ENCODE measurements at places on chromosomes 7 and 10.
A peak's percentile ranks its signal among the peaks of the same experiment; 100 is the strongest.

DNA sequence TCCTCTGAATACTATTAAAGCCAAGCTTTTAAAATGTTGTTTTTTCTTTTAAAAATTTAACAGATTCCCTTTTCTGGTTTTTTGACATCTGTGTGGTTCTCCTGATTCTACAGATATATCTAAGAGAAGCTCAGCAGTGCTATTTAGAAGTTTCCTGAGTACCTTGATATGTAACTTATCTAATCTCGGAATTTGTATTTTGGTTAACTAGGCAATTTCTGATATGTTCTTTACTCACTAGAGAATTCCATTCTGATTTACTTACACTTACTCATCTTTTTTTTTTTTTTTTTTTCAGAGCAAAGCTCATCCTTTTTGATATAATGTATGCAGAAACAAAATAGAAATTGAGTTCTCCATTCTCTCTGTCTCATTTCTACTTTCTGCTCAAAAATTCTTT is 63.8 kb downstream of the PALS2 start:
- no peaks in the 10 kb centered on the region for H3K27me3 ChIP-seq
- no peak for DNase-seq
- H3K27ac ChIP-seq, result no peak overlapping the region
- H3K36me3 ChIP-seq, result no peaks in the 10 kb centered on the region
- H3K4me1 ChIP-seq, result no peaks in the 10 kb centered on the region
- no peak overlapping the region for H3K4me3 ChIP-seq

- no peak overlapping the region for H3K27ac ChIP-seq
- H3K4me1 ChIP-seq, result peaks cover 26% of the 10 kb centered on the region
- no peaks in the 10 kb centered on the region for H3K36me3 ChIP-seq
- H3K4me3 ChIP-seq, result no peak overlapping the region
- no peak for DNase-seq
Observed at GRCh38 chr7:2821842-2822507, 22.1 kb downstream of the GNA12 start.

DNA sequence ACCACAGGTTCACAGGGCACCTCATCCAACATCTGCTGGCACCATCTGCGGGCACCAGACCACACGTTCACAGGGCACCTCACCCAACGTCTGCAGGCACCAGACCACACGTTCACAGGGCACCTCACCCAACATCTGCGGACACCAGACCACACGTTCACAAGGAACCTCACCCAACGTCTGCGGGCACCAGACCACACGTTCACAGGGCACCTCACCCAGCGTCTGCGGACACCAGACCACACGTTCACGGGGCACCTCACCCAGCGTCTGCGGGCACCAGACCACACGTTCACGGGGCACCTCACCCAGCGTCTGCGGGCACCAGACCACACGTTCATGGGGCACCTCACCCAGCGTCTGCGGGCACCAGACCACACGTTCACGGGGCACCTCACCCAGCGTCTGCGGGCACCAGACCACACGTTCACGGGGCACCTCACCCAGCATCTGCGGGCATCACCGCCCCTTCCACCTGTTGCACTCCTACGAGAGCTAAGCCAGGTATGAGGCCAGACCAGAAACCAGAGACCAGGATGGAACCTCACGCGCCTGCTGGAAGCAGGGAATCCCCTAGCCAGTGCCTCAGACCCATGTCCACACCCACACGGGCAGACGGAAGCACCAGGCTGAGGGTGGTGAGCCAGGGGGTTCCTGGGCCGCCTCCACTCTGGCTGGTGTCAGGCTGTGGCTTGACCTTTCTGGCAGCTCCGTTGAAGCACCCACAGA is 182.8 kb downstream of the MAD1L1 start:
- H3K36me3 ChIP-seq, result no peaks in the 10 kb centered on the region
- no peak overlapping the region for H3K27ac ChIP-seq
- peak; percentile 2 for DNase-seq
- H3K4me3 ChIP-seq, result no peak overlapping the region
- no peaks in the 10 kb centered on the region for H3K4me1 ChIP-seq
- H3K27me3 ChIP-seq, result no peaks in the 10 kb centered on the region

GRCh38 chr7:14016950-14017349 is 27.5 kb upstream of the ETV1 start:
- no peak overlapping the region for H3K27ac ChIP-seq
- no peak overlapping the region for H3K4me3 ChIP-seq
- H3K27me3 ChIP-seq, result no peaks in the 10 kb centered on the region
- no peaks in the 10 kb centered on the region for H3K4me1 ChIP-seq
- no peaks in the 10 kb centered on the region for H3K36me3 ChIP-seq
- no peak for DNase-seq

GRCh38 chr7:65239707-65240352 is 133.8 kb upstream of the ZNF92 start:
- no peaks in the 10 kb centered on the region for H3K27me3 ChIP-seq
- peak overlapping the region; percentile 55 for H3K4me3 ChIP-seq
- H3K36me3 ChIP-seq, result no peaks in the 10 kb centered on the region

All from pancreas (tissue), 10 donors.